Left cardiac atrium (tissue), 4 donors: ENCODE measurements at places on chromosomes 1 and 21.

DNA sequence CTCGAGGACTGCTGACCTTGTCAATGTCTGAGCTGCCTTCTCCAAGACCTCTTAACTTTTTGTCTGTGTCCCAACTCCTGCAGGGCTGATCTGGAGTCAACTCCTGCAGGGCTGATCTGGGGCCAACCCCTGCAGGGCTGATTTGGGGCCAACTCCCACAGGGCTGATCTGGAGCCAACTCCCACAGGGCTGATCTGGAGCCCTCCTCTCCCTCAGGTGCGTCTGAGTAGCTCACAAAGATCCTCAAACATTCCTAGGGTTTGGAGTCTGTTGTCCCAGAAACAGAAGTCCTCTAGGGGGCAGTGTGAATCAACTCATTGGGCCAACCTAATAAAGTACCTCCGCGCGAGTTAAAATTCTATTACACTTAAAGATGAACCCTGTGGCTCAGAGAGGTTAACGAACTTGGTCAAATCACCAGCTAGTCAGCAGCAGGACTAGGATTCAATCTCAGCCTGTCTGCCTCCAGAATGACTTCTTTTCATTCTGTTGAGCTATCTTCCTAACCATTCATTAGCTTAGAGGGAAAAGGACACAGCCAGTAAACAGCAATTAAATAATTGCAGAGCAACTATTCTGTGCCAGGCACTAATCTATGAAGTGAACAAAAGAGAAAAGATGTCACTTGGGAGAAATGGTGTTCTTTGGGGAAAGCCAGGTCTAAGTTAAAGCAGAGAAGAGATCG lies 17.2 kb upstream of the RLF start:
- peak; percentile 31 for DNase-seq

DNA sequence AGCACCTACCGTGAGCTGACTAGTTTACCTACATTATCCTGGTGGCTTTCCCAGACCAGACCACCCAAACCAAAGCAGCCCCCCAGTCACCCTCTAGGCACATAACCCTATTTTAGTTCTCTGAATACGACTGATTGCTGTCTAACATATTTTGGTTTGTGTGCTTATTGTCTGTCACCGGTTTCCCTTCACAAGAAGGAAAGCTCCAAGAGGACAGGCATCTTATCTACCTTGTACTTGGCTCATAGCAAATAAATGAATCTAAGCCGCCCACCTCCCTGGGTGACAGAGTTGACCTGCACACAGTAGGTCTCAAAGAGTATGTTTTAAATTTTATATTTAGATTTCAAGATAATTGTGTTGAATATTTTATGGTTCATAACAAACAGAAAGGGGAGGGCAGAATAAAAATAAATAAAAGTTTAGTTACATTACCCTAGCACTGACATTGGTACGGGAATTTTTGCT lies 904 bp upstream of the PRDX6 start:
- DNase-seq, result no peak

DNA sequence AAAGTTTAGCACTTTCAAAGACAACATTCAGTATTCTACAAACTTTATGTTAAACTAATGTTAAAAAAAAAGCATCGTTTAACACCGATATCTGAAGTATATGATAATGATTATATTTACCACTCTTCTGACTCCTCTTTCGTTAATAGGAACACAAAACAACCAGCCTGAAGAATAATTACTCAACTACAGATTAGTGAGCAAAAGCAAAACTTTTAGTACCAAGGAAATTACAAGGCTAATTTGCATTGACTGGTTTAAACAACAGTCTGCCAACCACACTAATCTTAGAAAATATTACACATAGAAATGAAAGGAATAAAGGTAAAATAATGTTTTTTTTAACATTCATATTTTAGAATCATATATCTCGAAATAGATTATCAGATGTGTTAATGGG lies 500.7 kb downstream of the LMO4 start:
- DNase-seq, result no peak

GRCh38 chr1:224211206-224211962 lies 28.3 kb downstream of the DEGS1 start:
- no peak for DNase-seq

GRCh38 chr21:29487154-29487553 lies 188.4 kb downstream of the BACH1 start:
- no peak for DNase-seq

GRCh38 chr1:28642847-28643635 lies at the start of gene TAF12:
Gene TAF12, minus strand, starts transcription at chr1:28643067. Its CDS starts 20,986 bp downstream, at chr1:28622081.
- DNase-seq, result peak; percentile 92

DNA sequence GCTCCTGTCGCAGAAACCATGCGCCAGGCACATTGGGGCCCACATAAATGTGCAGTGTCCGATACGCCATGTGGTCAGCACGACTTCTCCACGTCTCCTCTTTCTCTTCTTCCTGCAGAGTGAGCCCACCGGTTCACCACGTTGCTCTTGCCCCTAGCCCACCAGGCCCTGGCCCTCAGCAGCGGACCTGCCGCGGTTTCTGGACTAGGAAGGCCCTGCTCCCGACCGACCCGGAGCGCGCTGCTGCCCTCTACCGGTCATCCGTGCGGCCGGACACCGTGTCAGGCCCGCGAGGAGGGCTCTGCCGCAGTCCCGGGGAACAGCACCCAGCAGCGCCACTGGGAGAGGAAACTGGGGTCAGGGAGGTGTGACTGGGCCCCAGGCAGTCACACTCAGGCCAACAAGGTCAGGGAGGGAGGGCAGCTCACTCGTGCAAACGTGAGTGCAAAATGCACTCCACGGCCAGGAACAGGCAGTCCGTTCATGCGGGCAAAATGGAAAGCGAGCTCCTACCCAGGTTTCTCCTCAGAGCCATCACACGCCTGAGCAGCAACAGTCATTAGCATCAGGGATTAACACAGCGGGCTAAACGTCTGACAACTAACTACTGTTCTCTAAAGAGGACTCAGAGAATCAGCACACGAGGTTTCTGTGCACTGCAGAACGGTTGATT lies 13.7 kb downstream of the TLR5 start:
- DNase-seq, result peak; percentile 82

DNA sequence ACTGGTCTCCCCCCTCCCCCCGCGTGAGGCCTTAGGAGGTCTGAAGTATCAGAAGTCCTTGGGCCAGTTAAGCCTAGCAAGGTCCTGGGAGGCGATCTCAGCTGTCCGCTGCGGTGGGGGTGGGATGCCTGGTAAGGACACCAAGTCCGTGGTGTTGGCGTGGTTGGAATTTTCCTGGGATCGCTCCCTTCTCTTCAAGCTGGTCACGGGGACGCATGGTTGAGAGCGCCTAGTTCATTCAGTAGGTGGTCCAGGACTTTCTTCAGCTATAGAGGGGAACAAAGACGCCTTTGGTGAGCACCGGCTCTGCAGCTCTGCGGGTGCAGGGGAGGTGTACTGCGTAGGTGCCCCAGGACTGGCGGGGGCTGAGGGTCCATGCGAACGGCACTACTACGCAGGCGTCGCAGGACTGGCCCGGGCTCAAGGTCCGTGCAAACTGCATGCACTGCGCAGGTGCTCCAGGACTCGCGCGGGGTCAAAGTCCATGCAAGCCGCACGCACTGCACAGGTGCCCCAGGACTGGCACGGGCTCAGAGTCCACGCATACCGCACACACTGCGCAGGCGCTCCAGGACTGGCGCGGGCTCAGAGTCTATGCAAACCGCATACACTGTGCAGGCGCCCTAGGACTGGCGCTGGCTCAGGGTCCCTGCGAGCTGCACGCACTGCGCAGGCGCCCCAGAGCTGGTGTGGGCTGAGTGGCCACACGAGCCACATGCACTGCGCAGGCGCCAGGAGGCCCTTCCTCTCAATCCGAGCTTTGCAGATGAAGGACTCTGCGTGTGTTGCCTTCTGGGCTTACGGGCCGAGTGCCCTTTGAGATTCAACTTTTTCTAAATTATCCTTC lies 36.6 kb upstream of the HMGN1 start:
- peak; percentile 87 for DNase-seq

DNA sequence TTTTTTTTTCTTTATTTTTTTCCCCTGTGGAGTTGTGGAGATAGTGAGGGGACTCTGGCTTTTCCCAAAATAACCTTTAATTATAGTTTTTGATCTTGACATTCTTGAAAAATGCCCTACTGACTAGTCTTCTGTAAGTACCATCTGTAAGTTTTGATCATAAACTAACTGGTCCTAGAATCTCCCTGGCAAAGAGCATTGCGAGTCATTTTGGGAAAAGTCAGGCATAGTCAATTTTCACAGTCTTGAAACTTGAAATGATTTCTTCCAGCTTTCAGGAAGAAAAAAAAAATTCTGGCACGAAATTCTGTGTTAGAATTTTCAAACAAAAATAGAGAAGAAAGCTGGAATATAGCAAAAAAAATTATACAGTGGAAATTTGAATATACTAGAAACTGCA lies 181.2 kb upstream of the SNX7 start:
- DNase-seq, result no peak

GRCh38 chr1:70044832-70045231 lies 160.5 kb downstream of the LRRC40 start:
- DNase-seq, result no peak

DNA sequence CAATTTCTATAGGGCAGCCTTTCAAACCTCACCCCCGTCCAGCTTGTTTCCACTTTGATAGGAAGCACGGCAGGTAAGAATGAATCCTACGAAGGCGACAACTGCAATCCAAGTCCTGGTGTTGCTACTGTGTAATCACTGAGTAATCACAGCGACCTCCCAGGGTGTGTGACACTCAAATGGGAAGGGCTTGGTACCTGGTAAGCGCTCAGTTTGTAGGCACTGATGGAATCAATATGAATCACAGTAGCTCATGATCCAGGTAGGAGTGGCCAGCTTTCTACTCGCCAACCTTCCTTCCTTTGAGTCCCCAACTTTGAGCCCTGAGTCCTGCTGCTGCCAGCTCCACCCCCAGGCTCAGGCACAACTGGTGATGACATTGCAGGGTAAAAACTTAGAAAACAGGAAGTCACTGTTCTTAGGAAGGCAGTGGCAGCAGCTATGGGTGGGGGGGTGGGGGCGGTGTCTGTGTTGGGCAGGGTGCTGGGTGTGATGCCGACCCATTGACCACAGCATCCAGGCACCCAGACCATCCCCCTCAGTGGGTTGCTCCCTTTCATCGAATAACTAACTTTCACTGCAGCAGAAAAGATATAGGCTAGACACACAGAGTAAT lies 70.7 kb downstream of the CD247 start:
- DNase-seq, result no peak

DNA sequence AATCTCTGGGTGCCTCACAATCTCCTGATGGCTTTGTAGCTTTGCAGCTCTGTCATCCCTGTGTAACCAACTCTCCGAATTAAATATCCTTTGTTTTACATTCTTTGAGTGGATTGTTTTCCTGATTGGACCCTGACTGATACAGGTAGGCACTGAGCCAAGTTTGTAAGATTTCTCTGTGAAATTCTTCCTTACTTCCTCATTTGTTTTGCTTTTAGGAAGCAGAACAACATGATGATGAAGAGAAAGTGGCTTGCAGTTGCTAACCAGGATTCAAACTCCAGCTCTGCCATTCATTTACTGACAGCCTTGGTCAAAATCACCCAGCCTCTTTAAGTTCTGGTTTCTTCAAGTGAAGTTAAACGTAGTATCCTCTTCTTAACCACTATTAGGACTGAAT lies 452.3 kb downstream of the OMA1 start:
- DNase-seq, result no peak

- no peak for DNase-seq
Measured at GRCh38 chr1:1621173-1622009, 6.1 kb downstream of the MIB2 start.

DNA sequence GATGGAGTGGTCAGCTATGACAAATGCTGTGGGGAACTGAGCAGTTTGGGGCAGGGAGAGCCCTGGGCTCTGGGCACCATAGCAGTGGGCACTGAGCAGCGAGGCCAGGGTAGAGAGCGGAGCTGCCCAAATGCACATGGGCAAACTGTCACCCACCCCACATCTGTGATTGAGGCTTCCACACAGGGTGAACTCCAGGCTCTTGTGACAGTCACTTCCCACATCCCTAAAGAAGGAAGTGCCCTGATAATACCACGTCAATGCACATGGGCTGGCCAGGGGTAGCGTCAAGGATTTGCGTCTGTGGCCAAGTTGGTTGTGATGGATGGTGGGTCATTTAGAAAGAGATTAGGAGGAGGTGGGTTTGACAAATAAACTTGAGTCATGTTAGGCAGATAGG lies 2.6 kb upstream of the GUCA2B start:
- DNase-seq, result no peak

- peak; percentile 69 for DNase-seq
Measured at GRCh38 chr1:209743145-209743482, 12.7 kb upstream of the TRAF3IP3 start.

- no peak for DNase-seq
Measured at GRCh38 chr21:43850728-43851295, 14.2 kb upstream of the AGPAT3 start.

DNA sequence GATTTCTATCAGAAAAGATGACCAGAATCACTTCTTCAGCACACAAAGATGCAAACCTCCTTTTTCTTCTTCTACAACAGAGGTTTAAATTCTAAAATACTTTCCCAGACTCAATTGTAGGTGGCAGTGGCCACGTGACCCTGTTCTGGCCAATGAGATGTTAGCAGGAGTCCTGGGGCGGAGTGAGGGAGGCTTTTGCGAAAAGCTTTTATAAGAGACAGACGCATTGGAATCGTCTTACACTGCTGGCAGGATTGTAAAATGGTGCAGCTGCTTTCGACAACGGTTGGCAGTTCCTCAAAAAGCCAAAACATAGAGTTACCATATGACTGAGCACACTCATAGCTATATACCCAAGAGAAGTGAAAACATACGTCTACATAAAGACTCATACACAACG lies 87.0 kb upstream of the MAGI3 start:
- DNase-seq, result no peak

DNA sequence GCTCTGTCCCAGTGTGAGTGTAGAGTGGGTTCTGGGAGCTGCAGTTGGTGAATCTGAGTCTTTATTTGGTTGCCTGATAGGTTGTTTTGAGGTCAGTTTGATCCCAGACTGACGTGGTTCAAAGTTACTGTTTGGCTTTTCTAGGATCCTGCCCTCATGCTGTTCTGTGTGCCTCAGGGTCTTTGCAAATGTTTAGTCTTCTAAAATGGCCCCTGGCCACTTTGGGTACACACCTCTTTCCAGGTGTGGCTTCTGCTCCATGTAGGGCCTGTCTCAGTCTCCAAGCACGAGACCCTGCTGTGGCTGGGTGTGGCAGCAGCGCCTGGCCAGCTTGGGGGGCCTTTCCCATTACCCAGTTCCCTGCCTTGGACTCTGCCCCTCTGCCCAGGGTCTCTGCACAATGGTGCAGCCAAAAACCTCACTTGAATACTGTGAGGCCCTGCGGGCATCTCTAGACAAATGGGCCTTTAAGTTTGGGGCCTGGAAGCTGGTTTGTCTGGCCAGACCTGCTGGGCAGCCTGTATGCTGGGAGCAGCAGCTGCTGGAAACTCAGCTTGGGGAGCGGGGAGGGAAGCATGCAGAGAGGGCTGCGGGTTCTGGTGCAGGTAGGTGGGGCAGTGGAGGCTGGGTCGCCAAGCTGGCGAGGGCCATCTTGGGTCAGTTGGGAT lies 5.6 kb downstream of the PTPRF start:
- no peak for DNase-seq

DNA sequence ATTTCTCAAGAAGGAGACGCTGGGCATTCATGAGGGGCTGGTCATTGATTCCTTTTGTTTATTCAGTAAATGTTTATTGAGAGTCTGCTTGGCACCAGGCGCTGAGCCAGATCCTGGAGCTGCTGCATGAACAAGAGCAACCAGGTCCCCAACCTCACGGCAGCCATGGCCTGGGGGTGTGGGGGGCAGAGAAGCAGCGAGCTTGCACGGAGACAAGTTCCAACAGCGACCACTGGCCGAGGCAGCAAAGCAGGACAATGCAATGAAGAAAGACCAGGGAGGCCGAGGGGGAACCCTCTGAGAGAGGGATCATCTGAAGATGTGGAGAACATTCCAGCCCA lies 7.5 kb downstream of the KCNAB2 start:
- no peak for DNase-seq
